ENCODE measurements at places on chromosomes 2 and 18. TPM values are rescaled to one million over a fixed set of nuclear protein-coding genes. Genes with fewer than 3 reads are reported as not detected.

The ZNF385B gene
- total RNA-seq: not detected

The DSG4 gene
- total RNA-seq: not detected

The PLEKHH2 gene
- under 0.01 TPM for total RNA-seq

The GPR35 gene
- total RNA-seq: 0.50 TPM

The PRSS56 gene
- not detected for total RNA-seq

The SNED1 gene
- total RNA-seq: 19.8 TPM

The MOCOS gene
- 0.32 TPM for total RNA-seq

The NAT8 gene
- total RNA-seq: not detected

The ZNF396 gene
- 0.65 TPM for total RNA-seq

The PID1 gene
- 0.76 TPM for total RNA-seq

The PLGLB1 gene
- total RNA-seq: 5.9 TPM

The IL36RN gene
- not detected for total RNA-seq

The STAM2 gene
- 11.0 TPM for total RNA-seq

The DCC gene
- not detected for total RNA-seq

The CDH20 gene
- total RNA-seq: 0.16 TPM

The GKN1 gene
- total RNA-seq: not detected

The MC2R gene
- not detected for total RNA-seq

The PER2 gene
- 3.1 TPM for total RNA-seq

The MOGAT1 gene
- not detected for total RNA-seq

The EIF5B gene
- 19.1 TPM for total RNA-seq

The RAB6D gene
- not detected for total RNA-seq

The UGT1A10 gene
- not detected for total RNA-seq

The E2F6 gene
- total RNA-seq: 15.1 TPM

The MC4R gene
- total RNA-seq: not detected

The CFAP65 gene
- not detected for total RNA-seq

The B3GNT7 gene
- total RNA-seq: under 0.01 TPM

All from bladder microvascular endothelial cell (primary cell).